ENCODE measurements at places on chromosomes 11 and 22. TPM values are rescaled to one million over a fixed set of nuclear protein-coding genes. Genes with fewer than 3 reads are reported as not detected.

GRCh38 chr11:4680341-4680740 is 17.3 kb downstream of the OR51E2 start:
- DNase-seq, result no peak

CASP12 gene
- not detected for polyA plus RNA-seq

PIH1D2 gene
- 1.2 TPM for polyA plus RNA-seq

- no peak for DNase-seq
Observed at GRCh38 chr22:26555478-26555877, 34.5 kb downstream of the TPST2 start.

DNA sequence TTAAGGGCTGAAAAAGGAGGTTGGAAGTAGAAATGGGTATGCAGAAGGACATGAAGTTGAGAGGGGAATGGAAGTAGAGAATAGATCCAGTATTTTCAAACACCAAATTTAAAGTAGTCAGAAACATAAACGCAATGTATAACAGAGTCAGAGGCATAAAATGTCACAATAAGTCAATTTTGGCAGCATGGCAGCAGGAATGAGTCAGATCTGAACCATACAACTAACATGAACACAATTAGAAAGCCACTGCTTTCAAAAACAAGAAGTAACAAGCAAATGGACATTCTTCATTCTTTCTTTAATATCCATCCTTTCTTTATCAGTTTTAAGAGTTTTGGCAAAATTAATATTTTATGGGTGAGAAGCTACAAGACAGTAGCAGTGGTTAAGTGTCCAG is 2.5 kb downstream of the CHORDC1 start:
- DNase-seq, result no peak

SHANK2 gene
- polyA plus RNA-seq, result 5.3 TPM

DNAL4 gene
- polyA plus RNA-seq, result 7.0 TPM

KIRREL3 gene
- polyA plus RNA-seq, result 11.7 TPM

GRCh38 chr11:133253570-133253969 is 278.7 kb downstream of the OPCML start:
- DNase-seq, result no peak

- DNase-seq, result no peak
Observed at GRCh38 chr22:38782402-38783094, 11.4 kb downstream of the DNAL4 start.

Data from A549 (cell line).